RWPE2 (cell line): ENCODE measurements at places on chromosomes 7 and 10.

GRCh38 chr10:33732161-33732680 lies 397.8 kb upstream of the NRP1 start:
- no peak for DNase-seq

- DNase-seq: no peak
Observed at GRCh38 chr10:80860719-80861118, 323.0 kb downstream of the SH2D4B start.

DNA sequence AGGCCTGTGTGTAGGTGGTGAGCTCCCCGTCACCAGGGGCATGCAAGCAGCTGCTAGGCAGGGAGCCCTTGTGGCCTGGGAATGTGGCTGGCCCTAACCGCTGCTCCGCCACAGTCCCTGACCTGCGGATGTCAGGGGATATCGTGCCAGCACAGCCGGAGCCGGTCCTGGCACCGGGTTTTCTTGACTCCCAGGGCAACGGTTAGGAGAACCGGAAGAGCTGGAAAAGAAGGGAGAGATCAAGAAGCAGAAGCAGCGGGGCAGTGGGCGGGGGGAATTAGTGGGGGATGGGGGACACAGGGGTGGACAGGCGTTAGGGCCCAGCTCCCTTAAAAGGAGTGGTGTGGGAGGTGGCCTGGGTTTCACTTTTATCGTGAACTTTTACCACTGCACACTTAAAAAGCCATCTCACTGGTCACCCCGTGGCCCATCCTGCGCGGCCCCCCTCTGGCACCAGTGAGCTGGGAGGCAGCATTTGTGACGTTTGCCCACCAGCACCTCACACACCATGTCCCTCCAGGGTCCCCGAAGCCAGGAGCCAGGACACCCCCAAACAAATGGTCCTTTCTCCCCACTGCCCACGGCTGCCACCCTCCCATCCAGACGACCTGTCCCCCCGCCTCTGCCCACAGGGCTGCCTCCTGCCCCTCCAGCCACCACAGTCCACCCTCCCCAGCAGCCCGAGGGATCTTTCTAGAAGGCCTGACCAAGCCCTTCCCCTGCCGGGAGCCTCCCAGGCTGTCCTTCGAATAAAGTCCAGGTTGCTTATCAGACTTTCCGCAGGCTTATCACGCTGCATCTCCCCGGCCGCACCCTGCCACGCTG lies 1.8 kb upstream of the MICALL2 start:
- no peak for DNase-seq

DNA sequence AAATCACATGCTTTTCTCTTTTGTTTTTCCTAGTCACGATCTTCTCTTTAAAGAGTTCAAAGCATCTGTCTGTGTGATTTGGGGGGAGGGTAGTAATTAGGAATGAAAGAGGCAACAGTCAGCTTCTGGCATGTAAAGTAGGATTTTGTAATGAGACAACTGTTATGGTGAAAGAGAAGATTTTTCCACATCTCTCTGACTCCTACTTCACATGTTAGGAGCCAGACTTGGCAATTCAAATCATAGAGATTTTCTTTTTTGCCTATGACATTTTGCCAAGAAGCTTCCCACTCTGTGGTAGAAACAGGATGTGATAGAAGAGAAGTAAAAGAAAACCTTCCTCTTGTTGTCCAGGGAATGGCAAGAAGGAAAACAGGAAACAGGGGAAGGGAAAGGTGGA lies 38.3 kb upstream of the KLHL7 start:
- no peak for DNase-seq

DNA sequence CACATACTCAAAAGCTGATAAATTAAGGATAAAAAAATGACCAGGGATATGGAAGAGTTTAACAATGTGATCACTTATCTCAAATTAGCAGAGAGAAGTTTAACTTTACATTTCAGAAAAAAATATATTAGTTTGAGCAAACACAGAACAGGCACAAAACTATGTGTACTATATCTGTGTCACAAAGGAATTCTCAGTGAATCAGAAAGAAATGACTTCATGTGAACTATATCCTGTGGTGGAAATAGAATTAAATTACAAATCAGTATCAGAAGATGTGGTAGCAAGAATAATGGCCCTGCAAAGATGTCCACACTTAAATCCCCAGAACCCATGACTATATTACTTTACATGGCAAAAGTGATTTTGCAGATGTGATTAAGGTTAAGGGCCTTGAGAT lies 70.3 kb downstream of the SEC23IP start:
- no peak for DNase-seq

DNA sequence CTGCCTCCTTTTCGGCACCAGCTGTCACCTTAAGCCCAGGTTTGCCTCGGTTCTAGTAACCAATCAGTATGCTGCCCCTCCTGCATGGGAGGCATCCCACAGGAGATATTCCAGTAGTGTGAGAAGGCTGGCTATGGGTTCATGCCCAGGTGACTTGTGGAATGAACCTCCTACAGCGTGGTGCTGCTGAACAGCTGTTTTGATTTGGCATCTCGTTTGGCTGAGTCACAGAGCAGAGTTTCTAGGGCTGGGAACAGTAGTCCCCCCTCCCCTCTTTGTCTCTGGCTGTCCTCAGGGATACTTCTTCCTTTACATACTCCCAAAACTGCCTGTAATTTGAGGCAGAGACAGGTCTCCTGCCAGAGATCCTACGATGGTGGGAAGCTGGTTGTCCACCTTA lies 16.1 kb downstream of the R3HCC1L start:
- no peak for DNase-seq

DNA sequence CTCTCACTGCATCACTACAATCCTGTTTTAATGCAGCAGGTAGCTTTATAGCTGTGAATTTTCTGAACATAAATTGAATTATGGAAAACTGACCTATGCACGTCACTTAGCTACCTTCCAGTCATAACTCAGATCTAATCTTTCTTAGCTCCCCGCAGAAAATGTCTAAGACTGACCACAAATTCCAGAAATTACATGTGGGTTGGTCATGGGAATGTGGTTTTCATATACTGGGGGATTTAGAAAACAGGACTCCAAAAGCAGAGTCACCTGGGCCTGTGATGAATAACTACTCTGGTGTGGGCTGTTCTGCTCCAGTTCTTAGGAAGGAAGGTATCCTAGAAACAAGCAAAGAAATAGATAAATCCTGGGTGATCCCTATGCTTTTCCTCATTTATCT lies 178.4 kb upstream of the LRRTM3 start:
- no peak for DNase-seq

DNA sequence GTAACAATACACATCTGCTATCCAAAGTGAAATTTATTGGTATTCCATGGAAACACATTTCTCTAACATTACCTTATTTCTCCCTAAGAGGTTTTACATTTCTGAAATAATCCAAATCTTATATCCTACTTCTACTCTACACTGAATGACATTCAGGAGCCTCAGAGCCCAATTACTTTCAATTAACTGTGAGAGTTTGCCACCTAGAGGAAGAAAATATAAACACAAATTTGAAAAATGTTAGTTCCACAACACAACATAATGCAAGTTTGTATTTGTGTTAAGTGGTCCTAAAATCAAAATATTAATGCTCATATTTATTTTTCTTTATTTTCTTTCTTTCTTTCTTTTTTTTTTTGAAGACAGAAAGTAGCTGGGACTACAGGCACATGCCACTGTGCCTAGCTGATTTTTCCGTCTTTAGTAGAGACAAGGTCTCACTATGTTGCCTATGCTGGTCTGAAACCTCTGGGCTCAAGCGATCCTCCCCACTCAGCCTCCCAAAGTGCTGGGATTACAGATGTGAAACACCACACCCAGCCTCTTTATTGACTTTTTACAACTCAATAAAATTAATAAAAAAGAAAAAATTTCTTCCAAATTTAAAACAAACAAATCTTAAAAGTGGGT lies 46.0 kb downstream of the ATAD1 start:
- no peak for DNase-seq

DNA sequence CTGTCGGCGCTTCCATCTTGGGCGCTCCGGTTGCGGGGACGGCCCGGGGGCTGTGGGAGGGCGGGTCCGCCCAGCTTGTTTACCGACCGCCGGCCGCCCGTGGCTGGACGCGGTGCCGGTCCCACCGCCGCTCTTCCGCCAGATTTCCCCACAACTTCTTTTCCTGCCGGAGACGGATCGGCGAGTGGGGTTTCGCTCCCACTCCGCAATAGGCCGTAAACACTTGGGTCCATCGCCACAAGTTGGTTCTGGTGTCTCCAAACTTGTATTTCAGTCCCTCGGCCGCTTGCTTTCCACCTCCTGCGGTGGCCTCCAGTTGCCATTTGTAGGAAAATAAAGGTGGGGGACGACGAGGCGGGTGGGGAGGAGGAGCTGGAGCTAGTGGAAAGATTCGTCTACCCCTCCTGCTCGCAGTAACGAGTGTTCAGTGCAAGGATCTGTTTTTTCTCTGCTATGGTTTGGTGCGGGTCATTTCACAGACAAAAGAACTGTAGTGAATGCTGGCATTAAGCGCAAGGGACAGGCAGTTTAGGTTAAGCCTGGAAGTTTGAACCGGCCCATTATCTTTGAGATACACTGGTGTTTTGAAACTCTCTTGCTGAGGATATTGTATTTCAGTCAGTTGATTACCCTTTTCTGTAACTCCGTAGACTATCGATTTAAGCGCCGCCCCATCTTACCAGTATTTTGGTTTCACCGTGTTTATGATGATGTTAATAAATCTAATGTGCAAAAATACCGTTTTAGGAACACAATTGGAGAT lies 24.3 kb upstream of the ZRANB1 start:
- no peak for DNase-seq

DNA sequence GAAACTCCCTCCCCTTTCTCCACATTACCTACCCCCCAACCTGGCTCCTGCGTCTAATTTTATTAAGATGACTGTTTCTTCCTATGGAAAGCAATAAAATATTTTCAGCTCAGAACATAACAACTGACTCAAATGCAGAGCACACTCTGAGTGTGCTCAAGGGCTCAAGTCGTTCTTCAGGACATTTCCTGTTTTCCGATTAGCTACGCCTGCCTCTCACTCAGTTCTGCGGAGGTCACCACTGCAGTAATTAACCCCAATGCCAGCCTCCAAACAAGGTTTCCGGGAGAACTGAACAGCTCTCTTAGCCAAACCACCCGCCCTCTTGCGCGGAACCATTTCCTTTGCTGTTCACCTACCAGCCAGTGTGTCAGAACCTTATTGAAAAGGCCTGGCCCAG lies 19.3 kb downstream of the MYOF start:
- peak; percentile 84 for DNase-seq

DNA sequence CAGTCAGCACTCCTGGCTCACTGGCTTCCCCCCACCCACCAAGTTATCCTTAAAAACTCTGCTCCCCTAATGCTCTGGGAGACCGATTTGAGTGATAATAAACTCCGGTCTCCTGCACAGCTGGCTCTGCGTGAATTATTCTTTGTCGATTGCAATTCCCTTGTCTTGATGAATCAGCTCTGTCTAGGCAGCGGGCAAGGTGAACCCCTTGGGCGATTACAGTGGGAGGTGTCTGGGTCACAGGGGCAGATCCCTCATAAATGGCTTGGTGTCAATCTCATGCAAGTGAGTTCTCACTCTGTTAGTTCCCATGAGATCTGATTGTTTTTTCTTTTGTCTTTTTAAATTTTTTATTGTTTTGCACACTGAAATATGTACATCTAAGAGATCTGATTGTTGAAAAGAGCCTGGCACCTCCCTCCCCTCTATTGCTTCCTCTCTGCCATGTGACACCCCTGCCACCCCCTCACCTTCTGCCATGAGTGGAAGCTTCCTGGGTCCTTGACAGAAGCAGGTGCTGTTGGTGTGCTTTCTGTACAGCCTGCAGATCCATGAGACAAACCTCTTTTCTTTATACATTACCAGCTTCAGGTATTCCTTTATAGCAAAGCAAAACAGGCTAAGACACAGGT lies 20.5 kb downstream of the OTUD1 start:
- DNase-seq: no peak

DNA sequence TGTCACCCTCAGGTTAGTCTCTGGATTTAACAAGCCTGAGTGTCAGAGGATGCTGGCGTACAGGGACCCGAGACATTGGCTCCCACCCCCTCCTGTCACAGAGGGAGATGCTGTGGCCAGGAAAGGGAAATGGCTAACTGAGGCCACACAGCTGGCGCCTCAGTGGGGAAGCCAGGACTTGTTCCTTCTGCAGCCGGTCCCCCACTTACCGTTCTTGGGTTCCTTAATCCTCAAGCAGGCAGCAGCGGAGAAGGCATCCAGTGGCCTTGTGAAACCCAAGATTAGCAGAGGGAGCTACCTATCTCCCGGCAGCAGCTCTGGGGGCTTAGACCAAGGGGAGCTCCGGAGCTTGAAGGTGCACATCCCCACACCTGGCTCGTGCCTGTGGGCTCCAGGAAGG lies 65.4 kb downstream of the NEURL1 start:
- no peak for DNase-seq

DNA sequence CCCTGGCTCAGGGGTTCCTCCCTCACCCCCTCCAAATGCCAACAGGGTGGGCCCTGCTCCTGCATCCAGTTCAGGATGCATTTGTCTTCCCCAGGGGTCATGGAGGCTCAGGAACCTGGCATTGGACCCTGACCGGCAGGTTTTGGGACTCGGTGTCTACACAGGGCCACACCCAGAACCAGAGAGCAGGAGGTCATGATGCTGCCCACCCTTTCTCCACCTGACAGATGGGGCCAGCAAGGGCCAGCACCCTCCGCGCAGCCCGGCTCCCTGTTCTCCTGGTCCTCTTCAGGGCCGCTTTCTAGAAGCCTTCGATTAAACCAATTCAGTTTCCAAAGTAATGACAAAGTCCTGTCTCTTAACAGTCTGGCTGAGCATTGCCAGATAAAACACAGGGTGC lies 50.2 kb downstream of the CAMK2B start:
- DNase-seq: peak; percentile 28

- DNase-seq: no peak
Observed at GRCh38 chr10:28679581-28680357, 2.4 kb downstream of the BAMBI start.

GRCh38 chr7:142488036-142488633 lies 230.3 kb upstream of the PRSS58 start:
- no peak for DNase-seq

- no peak for DNase-seq
Observed at GRCh38 chr7:132511921-132512320, 64.3 kb downstream of the PLXNA4 start.

- DNase-seq: no peak
Observed at GRCh38 chr10:80094231-80094630, 15.8 kb downstream of the TMEM254 start.

DNA sequence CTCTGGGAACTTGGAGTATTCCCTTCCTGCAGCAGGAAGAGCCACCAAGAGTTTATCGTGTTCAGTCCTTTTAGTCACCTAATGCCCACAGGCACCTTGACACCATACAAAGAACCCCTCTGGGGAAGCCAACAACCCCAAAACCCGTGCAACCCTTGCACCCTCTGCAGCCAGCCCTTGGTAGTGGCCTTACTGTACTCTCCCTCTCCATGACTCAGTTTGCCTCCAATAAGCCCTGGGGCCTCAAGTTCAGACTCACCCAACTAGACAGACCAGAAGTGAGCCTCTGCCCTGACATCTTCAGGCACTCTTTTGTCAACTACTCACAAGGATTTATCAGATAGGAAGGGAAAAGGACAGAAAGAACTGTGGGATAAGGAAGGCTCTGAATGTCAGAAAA lies 30.9 kb downstream of the KCNMA1 start:
- no peak for DNase-seq
